ENCODE measurements at places on chromosomes 11 and 22.

DNA sequence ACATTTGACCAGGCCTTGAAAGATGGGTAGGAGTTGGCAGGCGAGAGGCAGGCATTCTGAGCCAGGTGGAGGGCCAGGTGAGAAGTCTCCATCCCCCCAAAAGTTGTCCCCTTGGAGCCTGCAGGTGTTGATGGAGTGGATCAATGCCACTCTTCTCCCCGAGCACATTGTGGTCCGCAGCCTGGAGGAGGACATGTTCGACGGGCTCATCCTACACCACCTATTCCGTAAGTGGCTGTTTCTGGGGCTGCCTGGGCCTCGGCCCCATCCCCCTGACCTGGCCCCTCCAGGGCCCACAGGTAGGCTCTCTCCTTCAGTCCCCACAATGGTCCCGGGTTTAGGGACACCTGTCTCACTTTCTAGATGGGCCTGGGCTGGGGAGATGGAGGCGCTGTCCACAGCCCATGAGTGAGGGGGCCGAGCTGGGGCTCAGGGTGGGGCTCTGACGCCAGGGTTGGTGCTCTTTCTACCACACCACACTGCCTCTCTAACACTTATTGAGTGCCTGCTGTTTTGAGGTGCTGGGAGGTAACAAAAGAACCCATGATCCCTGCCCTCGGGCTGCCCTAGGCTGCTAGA, 7.0 kb downstream of the PARVG start:
- no peak for DNase-seq

DNA sequence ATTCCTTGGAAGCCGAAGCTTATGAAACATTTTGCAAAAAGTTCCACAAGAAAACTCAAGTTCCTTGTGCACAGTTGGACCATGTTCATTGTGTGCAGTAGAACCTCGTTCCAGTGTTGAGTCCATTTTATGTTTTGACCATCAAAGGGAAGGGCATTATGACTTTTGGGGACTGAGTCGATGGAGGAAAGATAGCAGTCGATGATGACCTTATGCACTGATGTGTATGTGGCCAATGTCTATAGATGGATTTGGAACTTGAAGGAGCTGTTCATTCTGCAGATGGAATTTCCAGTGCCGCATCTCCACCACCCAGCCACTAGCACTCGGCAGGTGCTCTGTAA, 71.5 kb upstream of the IGLL5 start:
- no peak for DNase-seq

DNA sequence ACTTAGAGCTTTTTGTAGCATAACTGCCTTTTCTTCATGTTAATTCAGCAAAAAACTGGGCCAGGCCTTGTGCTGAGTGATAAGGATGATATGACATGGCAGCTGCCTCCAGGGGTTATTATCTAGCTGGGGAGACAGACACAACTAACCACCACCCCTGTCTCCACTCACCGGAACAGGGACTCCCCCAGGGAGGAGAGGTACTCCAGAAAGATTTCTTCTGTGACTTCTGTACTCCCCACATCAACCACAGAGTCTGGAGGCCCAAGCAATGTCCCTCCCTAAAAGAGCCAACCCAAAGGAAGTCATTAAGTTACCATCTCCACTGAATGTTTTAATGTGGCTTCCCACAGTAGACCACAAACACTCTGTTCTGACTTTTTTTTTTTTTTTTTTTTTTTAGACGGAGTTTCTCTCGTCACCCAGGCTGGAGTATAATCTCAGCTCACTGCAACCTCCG, 14.3 kb upstream of the PMM1 start:
- DNase-seq: no peak

GRCh38 chr11:72741429-72741833, 10.8 kb downstream of the ARAP1 start:
- DNase-seq: no peak

- DNase-seq: peak; percentile 69
These were observed 50.4 kb upstream of the SEPTIN5 start for GRCh38 chr22:19663821-19664355.

DNA sequence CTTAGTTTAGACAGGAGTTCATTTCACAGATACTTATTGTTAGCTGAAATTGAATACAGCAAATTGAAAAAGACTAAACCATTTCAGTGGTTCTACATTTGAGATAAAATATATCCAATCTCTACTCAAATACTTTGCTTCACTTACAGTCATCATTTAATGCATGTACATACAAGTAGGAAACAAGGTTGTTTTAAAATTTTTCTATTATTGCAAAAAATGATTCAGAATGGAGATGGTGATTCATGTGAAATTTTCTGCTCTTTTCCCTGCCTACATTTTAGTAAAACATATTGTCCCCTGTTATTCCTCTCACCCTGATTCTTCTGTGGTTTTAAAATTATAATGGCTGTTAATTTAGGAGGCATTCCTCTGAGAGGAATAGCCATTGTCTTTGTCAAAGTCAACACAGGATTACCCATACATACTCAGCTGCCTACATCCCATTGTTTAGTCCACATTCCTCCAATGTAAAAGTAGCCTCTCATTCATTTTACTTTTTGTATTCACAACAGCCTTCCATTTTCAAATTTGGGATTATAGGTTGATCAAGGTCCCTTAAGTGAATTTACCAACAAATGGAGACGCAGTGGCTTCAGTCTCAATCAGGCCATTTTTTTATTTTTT, 60.1 kb downstream of the TRPC6 start:
- no peak for DNase-seq

GRCh38 chr11:72238040-72238450, 5.9 kb downstream of the PHOX2A start:
- no peak for DNase-seq

- no peak for DNase-seq
These were observed 46.3 kb upstream of the SYT13 start for GRCh38 chr11:45332276-45332934.

DNA sequence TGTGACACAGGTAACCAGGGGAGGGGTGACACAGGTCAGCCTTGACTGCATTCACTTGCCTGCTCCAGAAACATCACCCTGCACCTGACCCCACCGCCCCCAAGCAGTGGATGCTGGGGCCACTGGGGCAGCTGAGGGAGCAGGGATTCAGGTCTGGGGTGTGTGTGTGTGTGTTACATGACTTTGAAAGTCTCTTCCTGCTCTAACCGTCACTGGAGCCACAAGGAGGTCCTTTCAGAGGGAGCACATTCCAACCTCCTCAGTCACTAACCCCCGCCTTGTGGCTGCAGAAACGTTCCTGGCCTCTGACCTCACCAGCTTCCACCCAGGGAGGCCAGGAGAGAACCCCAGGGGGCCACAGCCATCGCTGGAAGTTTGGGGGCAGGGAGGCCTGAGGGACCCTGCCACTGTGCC, 2.9 kb upstream of the FOSL1 start:
- no peak for DNase-seq

- DNase-seq: no peak
These were observed 92.4 kb downstream of the ISX start for GRCh38 chr22:35158336-35158735.

DNA sequence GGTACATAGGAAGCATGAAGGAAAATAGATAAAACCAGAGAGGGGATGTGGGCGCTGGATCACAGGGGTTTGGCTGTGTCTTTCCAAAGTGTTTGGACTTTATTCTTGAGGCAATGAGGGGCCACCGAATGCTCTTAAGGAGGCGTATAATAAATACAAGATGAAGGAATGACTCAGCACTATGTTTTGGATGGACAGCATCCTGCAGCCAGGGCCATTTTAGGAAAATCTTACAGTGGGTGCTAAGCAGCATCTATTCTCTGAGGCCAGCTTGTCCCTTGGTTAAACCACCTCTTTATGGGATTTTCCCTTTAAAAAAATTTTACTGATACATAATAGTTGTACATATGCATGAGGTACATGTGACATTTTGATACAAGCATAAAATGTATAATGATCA, 4.3 kb upstream of the LDHA start:
- DNase-seq: no peak

- DNase-seq: no peak
These were observed 496.4 kb downstream of the NTM start for GRCh38 chr11:131866535-131867400.

GRCh38 chr22:20203552-20204201, 52.8 kb upstream of the CCDC188 start:
- DNase-seq: no peak

- no peak for DNase-seq
These were observed 2.1 kb downstream of the SOX10 start for GRCh38 chr22:37982151-37982785.

DNA sequence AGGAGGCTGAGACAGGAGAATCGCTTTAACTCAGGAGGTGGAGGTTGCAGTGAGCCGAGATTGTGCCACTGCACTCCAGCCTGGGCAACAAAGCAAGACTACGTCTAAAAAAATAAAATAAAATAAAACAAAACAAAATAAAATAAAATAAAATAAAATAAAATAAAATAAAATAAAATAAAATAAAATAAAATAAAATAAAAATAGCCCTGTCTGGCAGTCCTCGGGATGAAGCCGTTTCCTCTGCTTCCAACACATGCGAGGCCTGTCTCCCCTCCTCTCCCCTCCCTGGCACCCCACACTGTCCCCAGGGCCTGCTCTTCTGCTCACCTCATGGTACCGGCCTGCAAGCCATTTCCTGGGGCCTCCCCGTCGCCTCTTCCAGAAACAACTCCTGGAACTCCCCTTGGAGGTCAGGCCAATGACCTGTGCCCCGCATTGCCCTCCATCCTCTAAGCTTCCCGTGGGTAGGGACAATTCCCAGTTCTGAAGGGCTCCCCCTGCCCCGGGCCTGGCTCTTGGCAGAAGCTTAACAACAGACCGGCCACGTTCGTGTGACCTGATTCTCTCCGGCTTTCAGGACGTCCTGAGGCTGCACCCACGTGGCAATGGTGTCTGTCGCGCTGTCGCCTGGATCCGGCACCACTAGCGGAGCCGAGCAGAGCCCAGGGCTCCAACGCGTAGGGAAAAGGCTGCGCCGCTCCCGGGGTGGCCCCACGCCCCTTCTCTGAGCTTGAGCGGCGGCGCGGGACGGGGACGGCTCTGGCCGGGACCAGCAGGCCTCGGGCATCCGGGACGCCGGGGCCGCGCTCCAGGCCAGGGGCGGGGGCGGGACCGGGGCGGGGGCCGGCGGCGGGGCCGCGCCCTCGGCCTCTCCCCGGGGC, 456 bp upstream of the PARVB start:
- DNase-seq: no peak

GRCh38 chr22:44182588-44183286, 2.0 kb downstream of the PARVG start:
- DNase-seq: no peak

- DNase-seq: no peak
These were observed 129.3 kb downstream of the BUD13 start for GRCh38 chr11:116643521-116643920.

- DNase-seq: peak; percentile 72
These were observed 41.8 kb downstream of the TXN2 start for GRCh38 chr22:36439481-36440271.

- DNase-seq: no peak
These were observed 90.3 kb downstream of the TMPRSS5 start for GRCh38 chr11:113615773-113616172.

GRCh38 chr11:134252346-134253187, 585 bp downstream of the THYN1 start:
- no peak for DNase-seq

DNA sequence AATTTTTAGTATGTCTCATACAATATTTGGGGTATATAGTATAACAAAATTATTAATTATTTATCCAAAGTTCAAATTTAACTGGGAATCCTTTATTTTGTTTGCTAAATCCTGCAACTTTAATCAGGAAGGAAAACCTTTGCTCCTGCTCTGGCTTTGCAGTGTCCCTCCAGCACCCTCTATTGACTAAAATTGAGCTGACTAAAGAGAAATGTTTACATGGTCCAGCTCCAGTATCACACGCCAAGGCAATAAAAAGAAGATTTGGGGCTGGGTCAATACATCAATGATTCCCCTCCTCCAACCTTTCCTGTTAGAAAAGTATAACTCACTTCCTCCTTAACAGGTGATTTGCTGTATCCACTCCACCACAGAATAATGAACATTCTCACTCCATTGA, 153.0 kb upstream of the LRRC4C start:
- no peak for DNase-seq

GRCh38 chr11:73652046-73652730, 5.8 kb downstream of the PLEKHB1 start:
- DNase-seq: no peak

- no peak for DNase-seq
These were observed 110.3 kb upstream of the SYT13 start for GRCh38 chr11:45396394-45396793.

GRCh38 chr11:34860034-34860433, 56.1 kb downstream of the APIP start:
- no peak for DNase-seq

DNA sequence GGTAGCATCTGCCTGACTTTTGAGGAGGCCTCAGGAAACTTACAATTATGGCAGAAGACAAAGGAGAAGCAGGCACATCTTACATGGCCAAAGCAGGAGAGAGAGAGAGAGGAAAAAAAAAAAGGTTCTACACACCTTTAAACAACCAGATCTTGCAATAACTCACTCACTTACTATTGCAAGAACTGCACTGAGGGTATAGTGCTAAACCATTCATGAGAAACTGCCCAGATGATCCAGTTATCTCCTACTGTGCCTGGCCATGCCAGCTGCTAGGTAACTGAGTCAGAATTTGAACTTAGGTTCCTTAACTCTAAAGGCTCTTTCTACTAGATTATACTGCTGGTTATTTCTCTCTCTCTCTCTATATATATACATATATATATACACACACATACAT, 7.3 kb downstream of the HORMAD2 start:
- DNase-seq: no peak

DNA sequence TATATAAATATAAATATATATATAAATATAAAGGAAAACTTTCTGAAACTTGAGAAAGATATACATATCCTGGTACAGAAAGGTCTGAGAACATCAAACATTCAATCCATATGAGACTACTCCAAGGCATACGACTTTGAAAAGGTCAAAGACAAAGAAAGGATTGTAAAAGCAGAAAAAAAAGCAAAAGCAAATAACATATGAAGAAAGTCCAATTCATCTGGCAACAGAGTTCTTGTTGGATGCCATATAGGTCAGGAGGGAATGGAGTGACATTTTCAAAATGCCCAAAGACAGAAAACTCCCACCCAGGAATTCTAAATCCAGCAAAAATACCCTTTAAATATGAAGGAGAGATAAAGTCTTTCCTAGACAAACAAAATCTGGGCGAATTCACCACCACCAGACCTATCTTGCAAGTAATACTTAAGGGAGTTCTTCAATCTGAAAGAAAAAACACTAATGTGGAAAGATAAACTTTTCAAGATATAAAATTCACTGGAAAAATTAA, 42.3 kb upstream of the MRPL17 start:
- DNase-seq: no peak

DNA sequence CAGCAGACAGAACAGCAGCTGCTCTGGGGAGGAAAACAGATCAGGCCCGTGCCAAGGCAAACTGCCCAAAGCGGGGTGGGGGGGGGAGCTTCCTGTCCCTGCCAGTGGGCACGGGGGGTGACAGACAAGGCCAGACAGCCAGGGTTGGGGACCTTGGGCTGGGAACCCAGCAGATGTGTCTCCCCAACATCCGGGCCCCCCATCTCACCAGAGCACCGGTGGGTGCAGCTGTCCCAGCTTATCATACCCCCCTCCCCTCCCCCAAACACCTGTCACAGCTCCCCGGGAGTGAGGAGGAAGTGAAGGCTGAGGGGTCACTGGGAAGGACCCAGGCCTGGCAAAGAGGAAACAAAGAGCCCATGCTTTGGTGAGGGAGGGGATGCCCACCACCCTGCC, 1.3 kb downstream of the PPP1R14B start:
- DNase-seq: no peak

Measured in brain pericyte (primary cell).